H54 (cell line): ENCODE measurements at places on chromosomes 3 and 15.
A peak's percentile ranks its signal among the peaks of the same experiment; 100 is the strongest.

GRCh38 chr3:171541647-171542046 lies 81.4 kb upstream of the TNIK start:
- DNase-seq, result no peak

DNA sequence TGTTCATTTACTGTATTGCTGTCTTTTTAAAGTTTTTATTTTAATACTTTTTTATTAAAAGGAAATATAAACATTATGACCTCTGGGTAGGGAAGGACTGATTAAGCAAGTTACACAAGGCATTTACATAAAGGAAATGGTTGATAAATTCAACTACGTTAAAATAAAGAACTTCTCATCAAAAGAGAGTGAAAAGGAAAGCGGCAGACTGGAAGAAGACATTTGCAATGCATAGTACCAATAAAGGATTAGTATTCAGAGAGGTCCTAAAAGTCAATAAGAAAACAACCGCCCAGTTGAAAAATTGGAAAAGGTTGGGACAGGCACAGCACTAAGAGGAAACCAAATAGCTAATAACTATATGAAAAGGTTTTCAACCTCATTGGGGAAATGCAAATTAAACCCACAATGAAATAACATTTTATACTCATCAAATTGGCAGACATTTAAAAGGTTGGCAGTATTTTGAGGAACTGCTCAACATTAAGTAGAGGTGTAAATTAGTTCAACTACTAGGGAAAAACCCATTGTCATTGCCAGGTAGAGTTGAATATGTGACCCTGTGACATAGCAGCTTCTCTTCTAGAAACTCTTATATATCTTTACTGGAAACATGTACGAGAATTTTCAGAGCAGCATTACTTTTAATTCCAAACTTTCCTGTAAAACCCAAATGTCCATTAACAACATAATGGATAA lies 9.5 kb downstream of the PDE8A start:
- no peak for DNase-seq

GRCh38 chr15:58329781-58330671 lies 101.8 kb upstream of the LIPC start:
- no peak for DNase-seq

DNA sequence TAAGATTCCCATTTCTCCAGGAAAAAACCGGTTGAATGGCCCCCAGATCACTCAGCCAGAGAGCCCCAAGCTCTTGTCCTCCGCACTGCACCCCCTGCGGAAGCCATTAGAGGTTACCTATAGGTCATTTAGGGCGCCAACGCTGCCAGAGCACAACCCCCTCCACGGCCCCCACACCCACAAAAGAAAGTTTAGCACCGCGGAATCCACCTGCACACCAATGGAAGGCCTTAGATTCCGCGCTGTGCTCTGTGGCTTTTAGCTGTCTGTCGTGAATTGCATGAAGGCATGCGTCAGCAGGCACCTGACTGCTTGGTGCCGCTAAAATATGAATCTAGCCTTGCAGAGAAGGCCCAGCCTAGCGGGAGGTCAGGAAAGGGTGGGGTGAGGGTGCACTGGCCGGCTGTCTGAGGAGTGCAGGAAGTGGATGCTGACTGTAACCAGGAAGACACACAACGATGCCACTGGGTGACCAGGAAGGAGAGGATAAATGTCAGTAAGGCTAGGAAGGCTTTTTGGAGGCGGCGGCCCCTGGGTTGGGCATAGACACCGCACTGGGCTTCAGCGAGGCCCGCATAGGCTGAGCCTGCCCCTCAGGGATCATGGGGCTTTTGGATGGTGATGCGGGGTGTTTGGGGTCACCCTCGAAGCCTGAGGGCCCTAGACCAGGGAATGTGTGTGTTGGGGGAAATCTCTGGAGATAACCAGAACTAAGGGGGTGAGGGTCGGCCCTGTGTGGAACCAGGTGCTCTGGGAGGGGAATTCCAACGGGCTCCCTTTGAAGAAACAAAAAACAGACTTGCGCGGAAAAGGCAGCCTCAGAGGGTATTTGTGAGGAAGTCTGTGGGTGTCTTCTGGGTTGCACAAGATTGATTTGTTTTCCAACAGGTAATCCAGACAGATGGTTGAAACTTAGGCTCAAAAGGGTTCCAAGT lies 976 bp upstream of the NUP210 start:
- DNase-seq, result no peak

- DNase-seq, result no peak
Measured at GRCh38 chr3:172239218-172239790, 199.9 kb downstream of the FNDC3B start.

DNA sequence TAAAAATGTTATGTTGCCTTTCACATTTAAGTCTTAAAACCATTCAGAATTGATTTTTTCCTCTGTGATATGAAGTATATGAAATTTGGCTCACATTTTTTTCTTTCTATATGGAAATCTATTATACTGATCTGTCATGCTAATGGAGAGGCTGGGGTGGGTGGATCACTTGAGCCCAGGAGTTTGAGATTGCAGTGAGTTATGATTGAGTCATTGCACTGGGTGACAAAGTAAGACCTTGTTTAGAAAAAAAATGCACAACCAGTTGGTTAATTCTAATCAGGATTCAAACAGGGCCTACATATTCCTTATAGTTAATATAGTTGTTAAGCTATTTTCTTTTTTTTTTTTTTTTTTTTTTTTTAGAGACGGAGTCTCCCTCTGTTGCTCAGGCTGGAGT lies 230.5 kb downstream of the MFSD1 start:
- peak; percentile 1 for DNase-seq

- no peak for DNase-seq
Measured at GRCh38 chr3:138438896-138439295, 4.5 kb downstream of the ESYT3 start.

GRCh38 chr3:13927295-13927694 lies 47.4 kb upstream of the WNT7A start:
- no peak for DNase-seq

DNA sequence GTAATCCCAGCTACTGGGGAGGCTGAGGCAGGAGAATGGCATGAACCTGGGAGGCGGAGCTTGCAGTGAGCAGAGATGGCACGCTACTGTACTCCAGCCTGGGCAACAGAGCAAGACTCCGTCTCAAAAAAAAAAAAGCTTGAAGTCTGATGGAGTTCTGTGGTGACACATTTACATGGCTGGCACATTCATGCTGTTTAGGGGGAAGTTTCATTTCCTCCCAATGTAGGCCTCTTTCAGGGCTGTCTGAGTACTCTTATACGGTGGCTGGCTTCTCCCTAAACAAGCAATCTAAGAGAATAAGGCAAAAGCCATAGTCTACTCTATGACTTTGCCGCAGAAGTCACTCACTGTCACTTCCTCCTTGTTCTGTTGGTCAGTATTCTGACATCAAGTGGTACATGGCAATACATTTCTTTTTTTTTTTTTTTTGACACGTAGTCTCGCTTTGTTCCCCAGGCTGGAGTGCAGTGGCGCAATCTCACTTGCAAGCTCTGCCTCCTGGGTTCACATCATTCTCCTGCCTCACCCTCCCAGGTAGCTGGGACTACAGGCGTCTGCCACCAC lies 41.2 kb downstream of the OIP5 start:
- DNase-seq, result no peak

DNA sequence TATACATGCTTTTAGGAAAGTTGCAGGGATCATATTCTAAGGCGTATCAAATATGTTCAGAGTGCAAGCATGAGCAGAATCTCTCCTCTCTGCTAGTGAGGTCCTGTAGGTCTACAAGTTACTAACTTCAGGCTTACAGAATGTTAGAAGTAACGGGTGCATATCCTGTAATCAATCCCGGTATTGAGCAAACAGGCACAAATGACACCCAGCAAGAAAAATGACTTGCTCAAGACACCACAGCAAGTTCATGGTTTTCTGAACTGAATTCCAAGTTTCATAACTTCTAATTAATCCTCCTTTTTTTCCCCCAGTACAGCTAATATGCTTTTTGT lies 353.9 kb upstream of the TPRG1 start:
- no peak for DNase-seq

DNA sequence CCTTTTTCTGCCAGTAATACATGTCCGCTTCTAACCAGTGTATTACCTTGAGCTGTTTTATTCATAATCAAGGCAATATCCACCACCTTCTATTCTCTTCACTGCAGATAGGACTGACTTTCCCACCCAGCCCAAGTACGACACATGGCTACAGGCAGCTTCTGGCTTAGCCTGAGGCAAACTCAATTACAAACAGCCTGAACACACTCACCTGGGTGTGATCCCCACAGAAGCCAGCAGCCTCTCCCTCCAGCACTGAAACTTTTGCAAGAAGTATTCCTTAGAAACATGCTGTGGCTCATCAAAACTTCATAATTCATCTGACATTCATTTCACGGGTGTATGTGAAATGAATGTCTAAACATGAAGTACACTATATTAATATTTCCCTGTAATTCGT lies 13.5 kb upstream of the KCNMB3 start:
- DNase-seq, result no peak

- DNase-seq, result no peak
Measured at GRCh38 chr15:59352683-59353082, 20.0 kb downstream of the MYO1E start.

- DNase-seq, result no peak
Measured at GRCh38 chr3:139975594-139976365, 40.8 kb downstream of the CLSTN2 start.

- DNase-seq, result peak; percentile 40
Measured at GRCh38 chr3:188152660-188153436, 1.1 kb upstream of the LPP start.

GRCh38 chr3:143064777-143065176 lies 54.8 kb upstream of the CHST2 start:
- no peak for DNase-seq

DNA sequence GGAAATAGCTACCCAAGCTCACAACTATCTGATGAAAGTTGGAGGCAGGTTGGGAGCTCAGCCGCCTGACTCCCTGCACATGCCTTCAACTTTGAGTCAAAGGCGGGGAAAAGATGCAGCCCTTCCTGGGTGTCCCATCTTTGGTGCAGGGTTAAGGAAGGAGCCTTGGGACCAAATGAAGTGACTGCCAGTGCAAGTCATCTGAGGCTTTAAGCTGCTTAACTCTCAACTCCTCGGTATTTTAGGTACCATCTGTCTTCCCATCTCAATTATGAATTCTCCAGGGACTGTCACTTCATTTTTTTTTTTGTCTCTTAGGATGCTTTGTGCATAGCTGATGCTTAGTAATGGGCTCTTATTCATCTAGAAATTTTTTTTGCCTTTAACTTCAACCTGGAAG lies 408.8 kb upstream of the C2CD4B start:
- no peak for DNase-seq

DNA sequence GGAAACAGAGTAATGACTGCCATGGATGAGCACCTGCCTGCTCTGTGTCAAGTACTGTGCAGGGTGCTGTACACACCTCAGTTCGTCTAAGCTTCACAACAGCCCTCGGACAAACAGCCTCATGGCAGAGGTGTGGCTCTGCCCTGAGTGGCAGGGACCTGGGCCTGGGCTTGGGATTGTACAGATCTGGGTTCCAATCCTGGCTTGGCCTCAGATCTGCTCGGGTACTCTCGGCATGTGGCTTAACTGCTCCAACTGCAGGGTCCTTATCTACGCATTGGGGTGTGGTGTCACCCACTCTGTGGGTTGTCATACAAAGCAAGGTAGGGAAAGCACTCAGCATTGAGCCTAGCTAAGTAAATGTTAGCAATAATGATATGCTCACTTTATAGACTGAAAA lies 46.6 kb upstream of the SEC13 start:
- DNase-seq, result no peak

DNA sequence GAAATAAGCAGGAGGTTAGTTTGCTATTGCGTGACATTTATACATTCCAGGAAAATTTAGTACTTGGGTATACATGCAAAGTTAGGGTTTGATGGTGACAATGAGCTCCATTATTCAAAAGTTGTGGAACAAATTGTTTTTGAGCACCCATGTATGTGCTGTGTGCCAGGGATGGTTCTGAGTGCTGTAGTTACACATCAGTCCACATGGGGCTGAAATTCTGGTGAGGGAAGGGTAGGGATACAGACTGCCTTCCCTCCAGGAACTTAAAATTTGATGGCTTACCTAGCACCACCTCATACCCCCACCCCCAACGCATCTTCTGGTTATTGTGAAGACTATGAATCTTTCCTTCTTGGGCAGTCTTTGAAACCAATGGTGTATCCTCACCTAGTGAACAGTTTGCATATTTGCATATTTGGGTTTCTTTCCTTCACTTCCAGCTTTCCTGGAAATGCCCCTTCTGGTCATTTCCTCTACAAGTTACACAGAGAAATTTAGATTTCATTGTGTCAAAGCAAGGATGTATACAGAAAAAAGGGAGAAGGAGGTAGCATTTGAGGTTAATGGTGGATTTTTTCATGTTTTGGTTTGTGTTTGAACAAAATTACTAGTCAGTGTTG lies 222.0 kb upstream of the IL12A start:
- DNase-seq, result peak; percentile 38

DNA sequence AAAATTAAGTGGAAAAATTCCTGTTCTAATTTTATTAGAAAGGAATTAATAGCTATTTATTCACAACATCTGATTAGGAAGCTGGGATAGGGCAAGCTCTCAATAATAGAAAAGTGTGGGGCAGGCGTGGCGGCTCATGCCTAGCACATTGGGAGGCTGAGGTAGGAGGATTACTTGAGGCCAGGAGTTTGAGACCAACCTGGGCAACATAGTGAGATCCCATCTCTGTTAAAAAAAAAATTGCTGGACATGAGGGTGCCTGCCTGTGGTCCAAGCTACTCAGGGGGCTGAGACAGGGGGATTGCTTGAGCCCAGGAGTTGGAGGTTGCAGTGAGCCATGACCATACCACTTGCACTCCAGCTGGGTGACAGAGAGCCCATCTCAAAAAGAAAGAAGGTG lies 119.6 kb downstream of the TCF12 start:
- no peak for DNase-seq

DNA sequence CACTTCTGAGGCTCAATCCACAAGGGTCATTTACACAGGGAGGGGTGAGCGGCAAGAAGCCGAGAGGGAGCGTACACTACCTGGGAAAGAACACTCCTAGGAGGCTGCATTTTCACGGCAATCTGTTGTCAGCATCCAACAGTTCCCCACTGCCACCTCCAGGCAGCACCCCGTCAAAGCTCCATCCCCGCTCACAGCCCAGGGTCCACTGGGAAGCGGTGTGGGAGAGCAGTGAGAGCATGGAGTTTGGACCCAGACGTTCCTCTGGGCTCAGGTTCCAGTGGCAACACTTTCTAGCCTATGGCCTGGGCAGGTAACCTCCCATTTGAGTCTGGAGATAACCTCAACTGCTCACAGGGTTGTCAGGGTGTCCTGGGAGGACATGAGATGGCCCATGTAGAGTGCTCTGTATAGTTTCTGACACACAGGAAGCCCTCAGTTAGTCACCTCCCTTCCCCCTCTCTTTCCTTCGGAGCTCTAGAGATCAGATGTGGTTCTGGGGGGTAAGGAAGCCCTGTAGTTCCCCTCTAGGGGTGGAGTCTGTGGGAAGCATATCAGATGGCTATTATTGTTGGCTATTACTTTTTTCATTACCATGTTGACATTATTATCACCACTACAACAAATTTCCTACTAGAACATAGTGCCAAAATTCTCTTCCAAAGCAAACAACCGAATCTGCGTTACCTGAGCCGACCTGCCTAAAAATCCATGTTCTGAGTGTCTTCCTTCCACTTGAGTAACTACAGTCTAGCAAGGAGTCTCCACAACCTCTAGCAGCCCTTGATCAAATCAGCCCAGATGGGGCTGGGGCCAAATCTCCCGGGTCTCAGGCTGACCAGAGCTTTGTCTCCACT lies 29.1 kb downstream of the RUVBL1 start:
- no peak for DNase-seq
